ENCODE measurements at places on chromosomes 11 and 22.

DNA sequence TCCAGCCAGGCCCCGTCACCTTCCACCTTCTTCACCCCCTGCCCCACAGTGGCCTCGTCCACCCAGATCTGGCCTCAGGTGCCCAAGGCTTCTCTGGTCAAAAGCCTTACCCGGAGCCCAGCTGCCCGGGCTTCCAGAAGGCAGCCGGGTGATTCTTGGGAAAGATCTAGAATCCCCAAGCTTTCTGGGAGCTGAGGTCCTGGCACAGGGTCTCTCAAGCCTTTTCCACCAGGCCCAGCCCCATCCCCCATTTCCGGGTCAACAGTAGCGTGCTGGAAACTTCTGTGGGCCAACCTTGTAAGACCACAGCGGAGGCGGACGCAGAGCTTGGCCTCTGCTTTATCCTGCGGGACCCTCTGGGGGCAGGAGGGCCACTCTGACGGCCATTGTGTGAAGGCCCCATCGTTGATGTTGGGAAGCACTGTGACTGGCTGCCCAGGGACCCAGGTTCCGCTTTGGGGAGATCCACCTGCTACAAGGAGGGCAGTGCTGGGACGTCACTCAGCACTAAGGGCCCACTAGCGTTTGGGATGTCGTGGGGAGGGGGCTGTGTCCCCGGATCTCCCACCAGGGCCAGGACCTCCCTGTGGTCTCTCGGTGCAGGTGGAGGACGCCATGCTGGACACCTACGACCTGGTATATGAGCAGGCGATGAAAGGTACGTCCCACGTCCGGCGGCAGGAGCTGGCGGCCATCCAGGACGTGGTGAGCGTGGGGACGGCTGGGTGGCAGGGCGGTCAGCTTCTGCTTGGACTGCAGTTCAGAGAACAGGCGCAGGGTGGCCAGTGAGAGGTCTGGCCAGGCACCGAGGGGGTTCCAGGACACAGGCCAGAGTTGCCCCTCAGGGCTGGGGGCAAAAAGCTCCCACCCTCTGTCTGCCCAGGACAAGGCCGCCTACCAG is 11.5 kb downstream of the TSPAN32 start:
- DNase-seq = no peak

GRCh38 chr11:21625982-21626381 is 566.9 kb upstream of the ANO5 start:
- no peak for DNase-seq

GRCh38 chr11:27678242-27678641 is 22.0 kb downstream of the BDNF start:
- DNase-seq = no peak

DNA sequence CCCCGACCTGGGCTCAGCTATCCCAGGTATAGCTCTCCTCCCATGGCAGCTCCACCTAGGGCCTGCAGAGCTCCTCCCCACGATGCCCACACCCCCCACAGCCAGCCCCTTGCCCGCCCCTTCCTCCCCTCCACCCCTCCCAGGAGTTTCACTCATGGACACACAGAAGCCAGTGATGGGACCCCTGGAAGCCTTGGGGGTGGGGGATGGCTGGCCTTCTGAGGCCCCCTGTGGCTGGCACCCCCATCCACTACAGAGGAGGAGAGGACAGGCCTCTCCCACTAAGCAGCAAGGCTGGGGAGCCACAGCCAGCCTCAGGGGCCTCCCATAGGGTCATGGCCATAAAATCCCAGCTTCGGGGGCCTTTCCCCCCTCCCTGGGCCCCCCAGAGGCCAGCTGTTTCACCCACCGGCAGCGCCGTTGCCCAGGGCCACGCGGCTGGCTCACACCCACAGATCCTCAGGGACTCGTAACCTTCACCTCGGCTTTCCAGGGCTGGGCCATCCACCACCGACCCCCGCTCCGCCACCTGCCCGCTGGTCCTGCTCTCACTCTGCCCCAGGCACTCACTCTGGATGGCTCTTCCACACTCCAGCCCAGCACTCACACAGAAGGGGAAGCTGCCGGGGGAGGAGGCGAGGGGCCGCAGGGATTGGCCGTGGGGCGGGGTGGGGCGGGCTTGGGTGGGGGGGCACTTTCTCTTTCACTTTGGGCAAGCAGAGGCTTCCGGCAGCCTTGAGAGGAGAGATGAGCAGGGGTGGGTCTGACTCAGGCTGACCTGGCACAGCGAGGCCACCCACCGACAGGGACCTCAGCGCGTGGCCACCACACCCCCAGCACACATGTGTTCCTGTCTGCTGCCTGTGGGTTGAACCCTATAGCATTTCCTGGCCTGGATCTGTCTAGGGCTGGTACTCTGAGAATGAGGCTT is 2.2 kb downstream of the SLC25A22 start:
- DNase-seq = no peak

DNA sequence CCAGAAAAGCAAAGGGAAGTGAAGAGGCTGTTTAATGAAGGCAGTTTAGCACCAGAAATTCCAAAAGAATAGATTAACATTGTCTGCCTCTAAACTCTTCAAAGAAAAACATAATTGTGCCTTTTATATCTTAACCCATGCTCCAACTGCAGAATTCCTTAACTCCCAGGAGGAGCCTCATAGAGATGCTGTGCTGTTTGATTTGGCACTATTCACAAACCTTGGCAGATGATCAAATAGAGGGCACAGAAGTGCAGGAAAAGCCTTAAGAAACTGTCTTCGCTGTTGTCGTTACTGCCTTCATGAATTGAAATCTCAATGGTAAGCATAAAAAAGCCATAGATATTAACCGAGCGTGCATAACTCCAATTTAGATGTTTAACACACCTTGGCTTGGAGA is 124.1 kb upstream of the MPPED2 start:
- DNase-seq = no peak

- no peak for DNase-seq
These were observed 29.6 kb upstream of the UPB1 start for GRCh38 chr22:24465566-24465965.

GRCh38 chr11:86787018-86787536 is 13.3 kb upstream of the PRSS23 start:
- DNase-seq = no peak

- no peak for DNase-seq
These were observed 35.5 kb upstream of the VWA5A start for GRCh38 chr11:124079631-124080326.

DNA sequence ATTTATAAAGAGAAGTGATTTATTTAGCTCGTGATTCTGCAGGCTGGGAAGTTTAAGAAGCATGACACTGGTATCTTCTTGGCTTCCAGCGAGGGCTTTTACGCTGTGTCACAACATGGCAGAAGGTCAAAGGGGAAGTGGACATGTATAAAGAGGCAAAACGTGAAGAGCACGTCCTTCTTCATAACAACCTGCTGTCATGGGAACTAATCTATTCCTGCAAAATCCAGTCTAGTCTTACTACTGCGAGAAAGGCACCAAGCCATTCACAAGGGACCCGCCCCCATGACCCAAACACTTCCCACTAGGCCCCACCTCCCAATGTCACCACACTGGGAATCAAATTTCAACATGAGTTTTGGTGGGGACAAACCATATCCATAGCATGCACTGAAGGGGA is 58.3 kb downstream of the AMOTL1 start:
- no peak for DNase-seq

- DNase-seq = no peak
These were observed 1197.8 kb downstream of the BRD1 start for GRCh38 chr22:48629631-48630432.

DNA sequence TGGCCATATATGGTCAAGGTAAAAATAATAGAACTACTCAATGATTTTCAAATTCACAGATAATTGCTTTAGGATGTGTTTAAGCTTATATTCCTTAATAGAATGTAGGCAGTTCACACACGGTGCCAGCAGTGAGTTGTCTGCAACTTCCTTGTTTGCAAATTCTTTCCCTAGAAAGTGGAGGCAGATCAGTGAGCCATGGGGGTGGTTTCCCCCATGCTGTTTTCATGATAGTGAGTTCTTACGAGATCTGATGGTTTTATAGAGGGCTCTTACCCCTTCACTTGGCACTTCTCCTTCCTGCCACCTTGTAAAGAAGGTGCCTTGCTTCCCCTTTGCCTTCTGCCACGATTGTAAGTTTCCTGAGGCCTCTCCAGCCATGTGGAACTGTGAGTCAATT is 111.8 kb upstream of the LMO1 start:
- DNase-seq = no peak

GRCh38 chr11:13955971-13956421 is 6.5 kb upstream of the SPON1 start:
- peak; percentile 23 for DNase-seq

GRCh38 chr22:26725012-26725676 is 67.8 kb downstream of the MIAT start:
- no peak for DNase-seq

DNA sequence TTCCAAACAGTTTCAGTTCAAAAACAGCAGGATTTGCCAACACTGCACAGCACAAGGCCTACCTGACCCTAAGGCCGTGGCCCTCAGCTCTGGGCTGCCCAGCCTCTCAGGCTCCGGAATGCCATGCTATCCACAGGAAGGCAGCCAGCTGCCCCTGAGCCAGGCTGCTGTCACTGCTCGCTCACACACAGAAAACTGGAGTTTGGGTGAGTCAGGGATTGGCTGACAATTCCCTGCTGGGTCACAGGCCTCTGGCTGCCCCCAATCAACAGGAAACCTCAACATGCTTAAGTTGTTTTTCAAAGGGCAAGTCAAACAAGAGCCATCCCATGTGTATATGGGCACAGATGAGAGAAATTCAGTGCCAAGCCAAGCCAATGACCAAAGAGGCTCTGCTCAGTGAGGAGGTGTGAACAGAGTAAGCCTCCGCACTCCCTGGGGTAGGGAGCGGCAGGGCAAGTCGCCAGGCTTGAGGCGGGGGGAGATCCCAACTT is 50.2 kb downstream of the RPL27A start:
- no peak for DNase-seq

GRCh38 chr11:19938169-19938856 is 222.0 kb downstream of the DBX1 start:
- peak; percentile 14 for DNase-seq

DNA sequence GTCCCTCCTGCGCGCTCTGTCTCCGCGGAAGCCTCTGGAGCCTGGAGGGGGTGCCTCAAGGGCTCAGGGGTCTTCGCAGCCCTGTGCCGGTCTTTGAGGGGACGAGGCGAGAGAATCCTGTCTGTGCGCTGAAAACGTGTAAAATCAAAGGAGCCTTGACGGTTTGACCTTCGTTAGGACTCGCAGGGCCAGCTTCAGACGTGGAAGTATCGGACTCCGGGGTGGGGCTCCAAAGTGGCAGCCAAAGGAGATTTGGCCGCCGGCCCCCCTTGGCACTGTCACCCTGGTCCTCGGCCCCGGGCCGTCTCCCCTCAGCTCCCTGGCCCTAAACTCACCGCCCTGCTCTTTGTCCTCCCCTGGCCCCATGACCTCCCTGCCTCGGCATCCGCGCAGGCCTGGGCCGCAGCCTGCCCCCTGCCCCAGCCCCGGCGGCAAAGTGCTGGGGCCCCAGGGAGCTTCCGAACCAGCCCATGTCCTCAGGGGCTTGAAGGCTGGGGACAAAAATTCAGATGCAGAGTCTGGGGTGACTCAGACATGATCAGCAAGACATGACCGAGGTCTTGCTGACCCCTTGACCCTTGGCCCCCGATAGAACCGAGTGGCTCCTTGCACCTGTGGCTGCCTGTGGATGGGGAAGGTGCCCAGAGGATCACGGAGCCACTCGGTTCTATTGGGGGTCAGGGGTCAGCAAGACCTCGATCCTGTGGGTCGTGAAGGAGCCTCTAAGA is 6.9 kb upstream of the PHRF1 start:
- DNase-seq = no peak

GRCh38 chr11:126497581-126498122 is 142.2 kb downstream of the ST3GAL4 start:
- no peak for DNase-seq

- DNase-seq = no peak
These were observed 55.3 kb upstream of the PRR5 start for GRCh38 chr22:44646668-44647067.

- peak; percentile 27 for DNase-seq
These were observed 2.0 kb downstream of the MYH9 start for GRCh38 chr22:36385491-36386350.

GRCh38 chr22:32796865-32797573 is 4.5 kb upstream of the TIMP3 start:
- DNase-seq = peak; percentile 16

- no peak for DNase-seq
These were observed 82.6 kb downstream of the TEAD1 start for GRCh38 chr11:12756867-12757266.

GRCh38 chr22:17132112-17132511 is 11.0 kb upstream of the TMEM121B start:
- no peak for DNase-seq

- DNase-seq = no peak
These were observed 13.1 kb upstream of the TCF20 start for GRCh38 chr22:42283278-42284201.

DNA sequence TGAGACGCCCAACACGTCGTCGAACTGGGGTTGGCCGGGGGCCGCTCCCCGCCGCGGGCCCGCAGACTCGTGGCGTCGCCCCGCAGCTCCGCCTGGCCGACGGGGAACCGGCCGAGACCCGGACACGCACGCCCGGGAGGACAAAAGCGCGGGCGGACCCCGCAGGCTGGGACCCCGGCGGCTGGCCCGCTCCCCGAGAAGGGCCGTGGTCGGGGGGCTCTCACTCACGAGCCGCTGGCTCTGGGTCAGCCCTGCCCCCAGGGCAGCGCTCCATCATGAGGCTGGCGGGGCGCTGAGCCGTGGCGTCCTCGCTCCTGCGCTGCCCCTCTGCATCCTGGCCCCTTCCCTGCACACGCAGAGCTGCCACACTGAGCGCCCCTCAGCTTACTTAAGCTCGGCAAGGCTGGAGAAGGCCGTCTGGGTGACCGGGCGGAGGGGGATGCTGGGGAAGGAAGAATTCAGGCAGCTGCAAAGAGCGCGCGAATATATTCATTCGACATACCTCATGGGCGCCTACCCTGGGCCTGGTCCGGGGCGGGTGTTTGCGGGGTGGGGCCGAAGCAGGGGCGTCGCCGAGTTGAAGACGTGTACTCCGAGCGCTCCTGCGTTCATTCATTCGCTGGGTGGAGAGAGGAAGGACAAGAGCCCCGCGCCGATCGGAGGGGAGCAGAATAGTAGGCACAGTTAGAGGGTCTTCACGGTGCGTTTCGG is 579 bp upstream of the CYB5R2 start:
- DNase-seq = no peak

- DNase-seq = no peak
These were observed at the start of gene BAIAP2L2 for GRCh38 chr22:38110008-38110862. TSS of gene BAIAP2L2 (minus strand) at chr22:38110684. CDS start at chr22:38110525, 159 bp downstream.

- no peak for DNase-seq
These were observed 3.0 kb upstream of the NAP1L4 start for GRCh38 chr11:2995031-2995561.

GRCh38 chr11:117931971-117932370 is 2.8 kb upstream of the TMPRSS13 start:
- DNase-seq = no peak

DNA sequence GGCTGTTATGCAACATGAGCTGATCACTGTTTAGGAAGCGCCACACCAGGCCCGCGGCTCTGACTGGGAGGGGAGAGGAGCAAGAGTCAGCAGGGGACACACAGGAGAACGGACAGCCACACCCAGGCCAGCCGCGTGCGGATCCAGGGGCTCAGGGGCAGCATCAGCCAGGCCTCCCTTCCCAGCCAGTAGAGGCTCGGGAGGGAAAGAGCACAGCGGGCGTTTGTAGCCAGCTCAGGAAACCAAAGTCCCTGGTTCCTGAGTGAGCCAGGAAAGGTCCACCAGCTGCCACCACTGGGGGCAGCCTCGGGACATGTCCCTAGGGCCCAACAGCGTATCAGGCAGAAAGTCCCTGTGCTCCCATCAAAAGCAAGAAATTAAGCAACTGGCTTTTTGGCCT is 71.8 kb upstream of the PITPNB start:
- no peak for DNase-seq
